ENCODE measurements at places on chromosomes 2 and 18. TPM values are rescaled to one million over a fixed set of nuclear protein-coding genes. Genes with fewer than 3 reads are reported as not detected.

The PAX3 gene
- total RNA-seq, result not detected

The MALL gene
- 72.2 TPM for total RNA-seq

- DNase-seq, result no peak
Measured at GRCh38 chr2:5940596-5941535, 248.7 kb downstream of the SOX11 start.

- no peak for DNase-seq
Measured at GRCh38 chr2:1976112-1976511, 231.8 kb upstream of the PXDN start.

GRCh38 chr2:75002007-75002406, 43.6 kb downstream of the POLE4 start:
- no peak for DNase-seq

DNA sequence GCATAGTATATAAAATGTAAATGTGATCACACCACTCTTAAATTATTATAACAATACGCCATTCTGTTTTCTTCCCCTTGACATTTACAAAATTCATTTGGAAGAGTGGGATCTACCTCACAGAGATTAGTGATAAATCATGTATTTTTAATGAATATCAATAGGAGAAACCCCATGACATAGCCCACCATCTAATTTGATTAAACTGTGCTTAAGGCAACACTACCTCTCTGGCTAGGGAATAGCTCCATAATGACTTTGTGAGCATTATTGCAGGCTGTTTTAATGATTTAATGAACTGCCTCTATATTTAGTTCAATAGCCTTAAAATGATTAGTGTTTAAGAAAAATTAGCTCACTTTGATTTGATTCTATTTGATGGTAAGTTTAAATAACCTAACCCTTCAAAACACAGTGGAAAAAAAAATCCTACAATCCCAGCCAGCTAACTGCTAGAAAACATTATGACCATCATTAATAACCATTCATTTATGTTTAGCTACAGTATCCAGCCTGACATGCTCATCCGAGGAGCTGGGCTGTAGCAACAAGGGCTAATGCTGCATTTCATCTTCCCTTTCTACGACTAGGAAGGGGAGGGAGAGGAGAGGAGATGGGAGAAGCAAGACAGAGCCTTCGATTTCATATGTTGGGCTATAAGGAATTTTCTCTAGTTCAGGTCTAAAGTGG, 75.3 kb upstream of the BCL11A start:
- no peak for DNase-seq

DNA sequence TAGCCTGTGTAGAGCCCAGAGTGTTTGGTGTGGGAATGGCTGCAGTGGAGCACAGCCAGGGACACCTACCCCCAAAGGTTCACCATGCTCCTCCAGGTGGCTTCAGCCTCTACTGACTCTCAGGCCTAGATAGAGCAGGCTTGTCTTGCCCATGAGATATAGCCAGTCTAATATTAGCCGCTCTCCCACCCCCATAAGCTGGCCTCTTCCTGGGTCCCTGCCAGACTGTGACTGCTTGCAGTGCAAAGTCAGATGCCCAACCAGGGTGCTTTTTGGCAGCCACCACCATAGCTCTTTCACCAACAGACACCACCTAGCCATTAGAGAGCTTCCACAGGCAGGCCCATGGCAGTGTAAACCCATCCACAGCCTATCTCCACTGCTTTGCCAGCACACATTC, 405.3 kb downstream of the MBD2 start:
- DNase-seq, result no peak

All from pulmonary artery endothelial cell (primary cell).